ENCODE measurements at places on chromosomes 7 and 10.

- no peak for DNase-seq
These were observed 8.4 kb downstream of the GOLGA7B start for GRCh38 chr10:97858001-97858439.

GRCh38 chr7:120272701-120273475 lies at the start of gene KCND2:
Gene KCND2, plus strand, starts transcription at chr7:120273175.
- DNase-seq = peak; percentile 26

GRCh38 chr7:140619176-140619575 lies 21.4 kb downstream of the DENND2A start:
- DNase-seq = no peak

- DNase-seq = no peak
These were observed 25.2 kb upstream of the FIGNL1 start for GRCh38 chr7:50475340-50475739.

- no peak for DNase-seq
These were observed 376.0 kb downstream of the SORCS3 start for GRCh38 chr10:105017116-105017515.

All from NCI-H1694 (cell line).